ENCODE measurements at places on chromosomes 6 and 20. TPM values are rescaled to one million over a fixed set of nuclear protein-coding genes. Genes with fewer than 3 reads are reported as not detected.

Gene DEK
- 181 TPM for total RNA-seq

GRCh38 chr6:140049251-140049650 is 674.8 kb upstream of the CITED2 start:
- DNase-seq = no peak

DNA sequence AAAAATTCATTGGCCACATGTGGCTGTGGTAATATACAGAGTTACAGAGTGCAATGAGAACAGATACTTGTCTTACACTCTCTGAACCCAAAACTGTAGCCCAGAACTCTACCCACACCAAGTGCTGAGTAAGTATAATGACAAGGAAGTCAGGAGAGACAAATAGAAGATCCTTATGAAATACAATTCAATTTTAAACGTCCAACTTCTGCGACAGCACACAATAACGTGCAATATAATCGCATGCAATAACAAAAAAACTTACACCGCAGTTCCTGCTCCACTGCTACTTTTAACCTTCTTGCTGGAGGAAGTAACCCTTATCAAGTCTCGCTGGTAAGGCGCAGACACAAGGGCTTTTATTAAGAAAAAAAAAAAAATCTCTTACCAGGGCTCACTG is 881 bp downstream of the SFT2D1 start:
- DNase-seq = peak; percentile 10

DNA sequence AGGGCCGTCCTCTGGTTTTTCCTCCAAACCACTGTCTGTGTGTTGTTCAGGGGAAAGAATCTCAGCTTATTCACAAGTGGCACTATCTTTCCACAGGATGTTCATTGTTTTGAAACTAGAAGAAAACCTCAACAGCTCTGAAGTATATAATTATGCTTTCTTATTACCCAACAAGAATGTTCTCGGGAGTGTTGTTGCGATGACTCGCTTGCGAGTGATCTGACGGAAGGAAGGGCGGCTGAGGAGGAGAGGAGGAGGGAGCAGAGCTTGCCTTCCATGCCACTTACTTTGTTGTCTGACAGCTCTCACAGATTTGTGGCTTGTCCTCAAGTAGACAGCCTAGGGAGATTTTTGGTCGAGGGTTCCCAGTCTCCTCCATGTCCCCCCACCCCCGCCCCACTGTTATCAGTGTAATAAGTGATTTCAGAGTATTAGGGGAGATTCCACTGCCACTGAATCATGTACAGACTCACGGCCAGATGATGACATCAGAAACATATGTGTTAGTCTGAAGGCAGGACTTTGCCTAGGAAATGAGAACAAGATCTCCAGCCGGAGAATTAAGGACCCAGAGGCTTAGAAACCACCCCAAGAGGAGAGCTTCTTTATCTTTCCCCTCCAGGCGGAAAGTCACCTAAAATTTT is 80.7 kb upstream of the CCN6 start:
- DNase-seq = peak; percentile 60

DNA sequence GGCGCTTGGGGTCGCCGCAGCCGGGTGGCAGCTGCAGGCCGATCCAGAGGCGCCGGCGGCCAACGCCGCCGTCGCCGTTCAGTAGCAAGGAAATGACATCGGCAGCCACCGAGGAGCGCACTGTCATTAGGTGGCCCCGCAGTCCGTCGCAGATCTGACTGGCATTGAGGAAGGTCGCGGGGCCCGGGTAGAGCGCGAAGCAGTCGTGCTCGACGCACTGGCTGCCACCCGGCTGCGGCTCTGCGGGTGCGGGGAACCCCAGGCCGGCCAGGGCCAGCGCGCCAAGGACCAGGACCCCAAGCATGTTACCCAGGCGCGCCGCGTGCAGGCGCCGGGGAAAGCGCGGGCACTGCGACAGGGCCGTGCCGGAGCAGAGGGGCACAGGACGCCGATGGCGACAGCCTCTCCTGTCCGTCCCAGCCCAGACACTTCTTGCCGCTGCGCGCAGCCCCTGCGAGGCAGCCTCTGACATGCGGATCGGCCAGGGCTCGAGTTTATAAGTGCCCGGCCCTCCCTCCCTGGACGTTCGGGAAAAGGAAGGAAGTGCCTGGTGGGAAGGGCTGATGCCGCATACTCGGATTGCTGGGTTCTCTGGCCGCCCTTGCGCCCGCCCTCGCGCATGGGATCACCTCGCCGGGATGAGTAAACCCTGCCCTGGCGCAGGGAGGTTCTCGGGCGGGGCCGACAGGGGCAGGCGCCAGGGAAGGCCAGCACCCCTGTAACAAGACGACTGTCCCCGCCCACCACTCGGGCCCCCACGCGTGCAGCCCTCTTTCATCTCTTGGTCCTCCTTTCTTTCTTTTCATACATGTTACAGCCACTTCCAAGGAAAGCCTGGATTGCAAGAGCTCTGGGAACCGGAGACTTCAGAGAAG is at the start of gene THBD:
TSS of gene THBD (minus strand) at position 472 of the 875 bp plus-strand sequence. CDS start at position 304, 168 bp downstream.
- DNase-seq = no peak

Gene MYBL2
- total RNA-seq = 78.6 TPM

DNA sequence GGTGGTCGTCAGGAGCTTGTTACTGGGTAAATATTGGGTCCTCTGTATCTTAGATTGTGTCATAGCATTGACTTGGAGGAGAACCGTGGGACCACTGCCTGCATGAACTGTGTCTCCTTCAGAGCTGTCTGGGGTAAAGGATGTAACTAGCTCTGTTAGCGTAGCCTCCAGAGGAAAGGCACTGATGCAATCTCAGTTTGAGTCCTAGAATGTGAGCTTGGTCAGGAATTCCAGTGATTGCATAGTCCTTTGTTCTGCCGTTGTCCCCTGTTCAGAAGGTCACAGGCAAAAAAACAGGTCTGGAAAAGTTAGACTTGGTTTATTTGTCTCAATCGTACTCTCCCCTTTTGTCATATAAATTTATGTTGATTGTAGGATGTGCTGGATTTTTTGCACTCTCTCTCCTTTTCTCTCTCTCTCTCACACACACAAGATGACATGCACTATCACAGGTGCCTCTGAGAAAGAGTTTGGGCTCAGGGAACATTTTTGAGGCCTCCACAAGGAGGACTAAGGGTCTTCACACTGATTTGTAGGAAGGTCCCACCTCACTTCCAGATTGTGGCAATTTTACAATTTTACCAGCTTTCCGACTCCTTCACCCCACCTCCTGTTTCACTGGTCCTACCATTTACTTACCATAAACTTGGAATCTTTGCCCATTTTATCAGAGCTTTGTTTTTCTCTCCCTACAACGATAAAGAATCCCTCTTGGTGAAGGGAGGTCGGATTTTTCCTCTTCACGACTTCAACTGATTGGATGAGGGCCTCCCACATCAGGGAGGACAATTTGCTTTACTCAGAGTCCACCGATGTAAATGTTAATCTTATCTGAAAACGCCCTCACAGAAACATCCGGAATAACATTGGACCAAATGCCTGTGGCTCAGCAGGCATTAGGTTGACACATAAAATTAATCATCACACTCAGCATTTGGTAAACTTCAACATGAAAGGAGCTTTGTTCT is 7.0 kb upstream of the DACT2 start:
- no peak for DNase-seq

Gene LY6G6F
- total RNA-seq = not detected

All from CD8-positive, alpha-beta memory T cell (primary cell).